ENCODE measurements at places on chromosomes 7 and 10. TPM values are rescaled to one million over a fixed set of nuclear protein-coding genes. Genes with fewer than 3 reads are reported as not detected.

GRCh38 chr10:130982802-130983201, 328.7 kb downstream of the TCERG1L start:
- no peaks in the 10 kb centered on the region for H3K36me3 ChIP-seq
- no peak overlapping the region for H3K27ac ChIP-seq
- no peaks in the 10 kb centered on the region for H3K27me3 ChIP-seq
- DNase-seq = no peak
- no peak overlapping the region for H3K4me3 ChIP-seq

GRCh38 chr10:129966370-129966888, 2.4 kb upstream of the EBF3 start:
- peaks cover 24% of the 10 kb centered on the region for H3K4me1 ChIP-seq
- H3K4me3 ChIP-seq = no peak overlapping the region
- H3K27me3 ChIP-seq = peaks cover 69% of the 10 kb centered on the region
- H3K27ac ChIP-seq = no peak overlapping the region

Gene JCAD
- not detected for polyA plus RNA-seq

GRCh38 chr7:137423321-137423720, 79.8 kb upstream of the PTN start:
- no peaks in the 10 kb centered on the region for H3K36me3 ChIP-seq
- no peak overlapping the region for H3K4me3 ChIP-seq
- no peaks in the 10 kb centered on the region for H3K27me3 ChIP-seq
- DNase-seq = no peak
- H3K27ac ChIP-seq = no peak overlapping the region

DNA sequence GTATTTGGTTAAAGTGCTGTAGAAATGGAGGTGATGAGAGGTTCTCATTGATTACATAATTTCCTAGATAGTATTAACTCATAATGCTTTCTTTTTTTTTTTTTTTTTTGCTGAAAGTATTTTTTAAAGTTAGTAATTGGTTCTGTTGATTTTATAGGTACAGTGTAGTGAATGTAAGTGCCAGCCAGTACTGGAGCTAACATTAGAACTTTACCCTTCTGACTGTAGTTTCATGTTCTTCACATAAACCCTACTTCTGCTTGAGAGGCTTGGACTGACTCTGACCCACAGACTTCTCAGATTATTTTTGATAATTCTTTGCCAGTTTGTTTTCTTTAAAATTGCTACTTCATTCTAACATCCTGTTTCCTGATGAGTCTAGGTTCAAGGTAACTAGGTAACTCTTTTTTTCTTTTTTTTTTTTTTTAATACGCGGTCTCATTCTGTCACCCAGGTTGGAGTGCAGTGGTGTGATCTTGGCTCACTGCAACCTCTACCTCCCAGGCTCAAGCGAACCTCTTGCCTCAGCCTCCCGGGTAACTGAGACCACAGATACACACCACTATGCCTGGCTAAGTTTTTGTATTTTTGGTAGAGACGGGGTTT, 92.2 kb upstream of the OIT3 start:
- H3K27me3 ChIP-seq = no peaks in the 10 kb centered on the region
- no peak overlapping the region for H3K27ac ChIP-seq
- DNase-seq = no peak
- H3K36me3 ChIP-seq = no peaks in the 10 kb centered on the region
- no peaks in the 10 kb centered on the region for H3K4me1 ChIP-seq

Gene OR13A1
- 5.8 TPM for polyA plus RNA-seq

DNA sequence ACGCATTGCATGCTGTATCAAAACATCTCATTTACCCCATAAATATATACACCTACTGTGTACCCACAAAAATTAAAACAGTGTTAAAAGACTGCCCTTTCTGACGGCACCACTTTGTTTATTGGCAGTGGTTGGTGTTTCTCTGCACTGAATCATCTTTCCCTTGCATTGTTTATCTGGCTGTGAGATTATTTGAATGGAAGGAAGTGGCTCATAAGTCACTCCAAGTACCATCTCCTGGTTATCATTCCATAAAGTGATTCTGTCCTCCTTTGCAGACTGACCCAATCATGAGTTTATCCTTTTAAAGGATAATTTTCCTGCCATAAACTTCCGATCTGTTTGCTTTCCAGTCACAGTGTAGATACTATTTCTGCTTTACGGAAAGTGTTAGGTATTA, 183.8 kb downstream of the CAMK1D start:
- H3K36me3 ChIP-seq = no peaks in the 10 kb centered on the region
- H3K4me1 ChIP-seq = no peaks in the 10 kb centered on the region
- no peak overlapping the region for H3K4me3 ChIP-seq
- H3K27ac ChIP-seq = no peak overlapping the region
- DNase-seq = no peak

Gene MBL2
- not detected for polyA plus RNA-seq

DNA sequence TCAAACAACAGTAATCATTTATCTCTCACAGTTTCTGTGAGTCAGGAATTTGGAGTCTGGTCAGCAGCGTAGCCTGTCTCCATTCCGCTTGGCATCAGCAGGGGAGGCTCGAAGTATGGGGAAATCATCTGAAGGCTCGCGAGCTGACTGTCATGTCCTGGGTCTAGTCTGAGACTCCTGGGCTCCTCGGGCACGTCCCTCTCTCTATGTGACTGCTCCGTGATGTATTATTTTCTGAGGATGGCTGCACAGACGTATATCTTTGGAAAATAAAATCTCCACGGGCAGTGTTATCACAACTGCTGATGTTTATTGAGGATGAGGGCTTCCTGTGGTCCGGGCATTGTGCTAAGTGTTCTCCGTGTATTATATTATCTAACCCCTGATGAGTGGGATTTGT, 23.3 kb upstream of the PCGF5 start:
- no peak for DNase-seq
- H3K36me3 ChIP-seq = no peaks in the 10 kb centered on the region
- peaks cover 45% of the 10 kb centered on the region for H3K4me1 ChIP-seq

GRCh38 chr7:130145424-130146100, 59.6 kb downstream of the TMEM209 start:
- H3K4me1 ChIP-seq = peaks cover 66% of the 10 kb centered on the region
- peak; percentile 12 for DNase-seq
- no peak overlapping the region for H3K4me3 ChIP-seq

Gene SLC26A4
- 0.13 TPM for polyA plus RNA-seq

- no peak overlapping the region for H3K4me3 ChIP-seq
- H3K4me1 ChIP-seq = peaks cover 3% of the 10 kb centered on the region
- H3K27me3 ChIP-seq = no peaks in the 10 kb centered on the region
- DNase-seq = no peak
Measured at GRCh38 chr10:117480097-117480496, 62.4 kb upstream of the EMX2 start.

DNA sequence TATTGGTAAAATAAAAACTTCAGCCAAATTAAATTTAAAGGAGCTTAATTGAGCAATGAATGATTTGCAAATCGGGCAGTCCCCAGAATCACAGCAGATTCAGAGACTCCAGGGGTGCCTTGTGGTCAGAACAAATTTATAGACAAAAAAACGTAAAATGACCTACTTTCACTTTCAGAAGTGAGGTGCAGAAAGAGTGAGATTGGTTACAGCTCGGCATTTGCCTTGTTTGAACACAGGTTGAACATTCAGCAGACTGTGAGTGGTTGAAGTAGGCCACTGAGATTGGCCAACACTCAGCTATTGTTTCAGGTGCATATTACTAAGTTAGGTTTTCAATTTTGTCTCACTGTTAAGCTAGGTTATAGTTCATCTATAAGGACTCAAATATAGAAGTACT, 153.4 kb downstream of the BICC1 start:
- no peaks in the 10 kb centered on the region for H3K4me1 ChIP-seq
- H3K27ac ChIP-seq = no peak overlapping the region

- peak; percentile 42 for DNase-seq
- peaks cover 36% of the 10 kb centered on the region for H3K4me1 ChIP-seq
- H3K36me3 ChIP-seq = no peaks in the 10 kb centered on the region
- no peaks in the 10 kb centered on the region for H3K27me3 ChIP-seq
- H3K27ac ChIP-seq = peak overlapping the region; percentile 53
Measured at GRCh38 chr7:143258831-143259230, 4.4 kb upstream of the GSTK1 start.

Gene TLX1
- polyA plus RNA-seq = not detected

- H3K36me3 ChIP-seq = no peaks in the 10 kb centered on the region
- DNase-seq = no peak
- no peak overlapping the region for H3K4me3 ChIP-seq
- no peak overlapping the region for H3K27ac ChIP-seq
Measured at GRCh38 chr7:136533732-136534131, 334.7 kb upstream of the CHRM2 start.

- peak; percentile 72 for DNase-seq
- no peaks in the 10 kb centered on the region for H3K27me3 ChIP-seq
- peak overlapping the region; percentile 70 for H3K27ac ChIP-seq
- peaks cover 28% of the 10 kb centered on the region for H3K4me1 ChIP-seq
- peak overlapping the region; percentile 36 for H3K4me3 ChIP-seq
Measured at GRCh38 chr7:30178748-30179436, 44.1 kb downstream of the MTURN start.

DNA sequence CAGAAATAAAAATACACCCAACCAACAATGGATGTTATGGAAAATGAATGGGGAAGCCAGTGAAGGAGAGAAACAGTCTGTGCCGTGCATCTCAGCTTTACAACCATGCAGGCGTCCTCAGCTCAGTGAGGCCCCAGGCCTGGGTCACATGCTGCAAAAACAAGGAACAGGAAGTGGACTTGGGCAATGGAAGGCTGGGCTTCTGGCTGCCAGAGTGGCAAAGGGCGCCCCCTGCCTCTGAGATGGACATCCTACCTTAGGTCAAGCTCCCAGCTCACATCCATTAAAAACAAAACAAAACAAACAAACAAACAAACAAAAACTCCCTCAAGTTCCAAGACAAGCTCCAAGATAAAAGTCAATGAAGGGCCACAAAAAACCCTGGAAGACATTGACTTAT, 54.7 kb upstream of the AFAP1L2 start:
- no peak overlapping the region for H3K4me3 ChIP-seq
- DNase-seq = no peak
- peaks cover 59% of the 10 kb centered on the region for H3K36me3 ChIP-seq
- H3K4me1 ChIP-seq = no peaks in the 10 kb centered on the region
- H3K27ac ChIP-seq = no peak overlapping the region

- no peak for DNase-seq
- H3K4me1 ChIP-seq = peaks cover 41% of the 10 kb centered on the region
- H3K27me3 ChIP-seq = no peaks in the 10 kb centered on the region
- peak overlapping the region; percentile 92 for H3K27ac ChIP-seq
- peaks cover 1% of the 10 kb centered on the region for H3K36me3 ChIP-seq
Measured at GRCh38 chr7:87473986-87474385, 1.5 kb downstream of the ABCB4 start.

GRCh38 chr7:111990643-111991042, 215.6 kb downstream of the DOCK4 start:
- H3K27ac ChIP-seq = no peak overlapping the region
- no peak overlapping the region for H3K4me3 ChIP-seq
- H3K27me3 ChIP-seq = no peaks in the 10 kb centered on the region
- H3K36me3 ChIP-seq = no peaks in the 10 kb centered on the region
- peaks cover 6% of the 10 kb centered on the region for H3K4me1 ChIP-seq

Gene DKK1
- polyA plus RNA-seq = 0.39 TPM

- no peaks in the 10 kb centered on the region for H3K36me3 ChIP-seq
- no peak overlapping the region for H3K4me3 ChIP-seq
- no peak overlapping the region for H3K27ac ChIP-seq
- peaks cover 6% of the 10 kb centered on the region for H3K4me1 ChIP-seq
Measured at GRCh38 chr7:67916571-67917436, 920.2 kb downstream of the TYW1 start.

Gene C10orf105
- 0.12 TPM for polyA plus RNA-seq

- no peaks in the 10 kb centered on the region for H3K4me1 ChIP-seq
- no peaks in the 10 kb centered on the region for H3K36me3 ChIP-seq
- no peak for DNase-seq
- no peak overlapping the region for H3K27ac ChIP-seq
- no peak overlapping the region for H3K4me3 ChIP-seq
Measured at GRCh38 chr7:68682910-68683309, 915.4 kb upstream of the AUTS2 start.

DNA sequence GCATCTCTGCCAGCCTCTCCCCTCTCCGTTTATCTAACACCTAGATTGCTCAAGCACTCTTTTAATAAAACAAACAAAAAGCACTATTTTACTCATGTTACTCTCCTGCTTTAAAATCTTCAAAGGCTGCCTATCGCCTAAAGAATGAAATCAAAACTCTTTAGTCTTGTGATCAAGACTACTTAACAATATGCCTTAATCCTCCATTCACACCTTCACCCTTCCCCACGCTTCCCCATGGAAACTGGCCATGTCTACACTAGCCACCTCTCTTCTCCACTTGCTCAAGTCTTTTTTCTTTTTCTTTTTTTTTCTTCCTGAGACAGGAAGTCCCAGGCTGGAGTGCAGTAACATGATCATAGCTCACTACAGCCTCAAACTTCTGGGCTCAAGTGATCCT, 47.8 kb upstream of the TMEM213 start:
- DNase-seq = no peak
- H3K4me3 ChIP-seq = no peak overlapping the region
- no peaks in the 10 kb centered on the region for H3K36me3 ChIP-seq
- H3K27me3 ChIP-seq = no peaks in the 10 kb centered on the region
- no peak overlapping the region for H3K27ac ChIP-seq

- H3K36me3 ChIP-seq = no peaks in the 10 kb centered on the region
- H3K4me1 ChIP-seq = no peaks in the 10 kb centered on the region
- DNase-seq = no peak
- no peaks in the 10 kb centered on the region for H3K27me3 ChIP-seq
Measured at GRCh38 chr10:60532696-60533468, 143.2 kb upstream of the ANK3 start.

DNA sequence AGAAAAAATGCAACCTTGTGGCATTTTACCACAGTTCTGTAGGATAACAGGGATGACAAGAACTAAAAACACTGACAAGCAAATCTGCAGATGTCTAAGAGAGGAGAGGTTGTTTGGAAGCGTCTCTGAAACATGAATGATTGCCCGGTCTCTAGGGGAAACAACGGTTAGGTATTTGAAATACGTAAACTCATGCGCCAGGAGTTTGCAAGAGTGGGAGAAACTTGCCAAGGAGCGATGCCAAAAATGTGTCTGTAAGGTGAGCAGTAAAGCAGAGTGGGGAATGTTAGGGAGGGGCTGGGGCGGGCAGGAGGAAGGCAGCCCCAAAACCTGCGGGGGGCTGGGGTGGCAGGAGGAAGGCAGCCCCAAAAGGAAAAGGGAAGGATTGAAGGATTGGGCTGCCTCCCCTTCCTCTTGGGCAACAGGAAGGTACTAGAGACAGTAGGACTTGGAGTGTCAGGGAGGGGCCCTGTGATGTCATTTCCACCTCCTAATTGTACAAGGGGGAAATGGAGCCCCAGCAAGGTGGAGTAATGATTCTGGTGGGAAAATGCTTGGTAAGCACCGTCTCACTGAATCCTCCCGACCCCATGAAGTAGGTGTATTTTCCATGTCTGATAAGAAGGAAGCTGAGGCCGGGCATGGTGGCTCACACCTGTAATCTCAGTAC, 33.2 kb upstream of the PLEKHA1 start:
- no peak overlapping the region for H3K4me3 ChIP-seq
- DNase-seq = no peak

- H3K36me3 ChIP-seq = no peaks in the 10 kb centered on the region
- H3K4me1 ChIP-seq = no peaks in the 10 kb centered on the region
- no peak overlapping the region for H3K27ac ChIP-seq
- H3K4me3 ChIP-seq = no peak overlapping the region
Measured at GRCh38 chr10:58894929-58895328, 281.5 kb upstream of the PHYHIPL start.

All from B cell (primary cell).